Activated naive CD4-positive, alpha-beta T cell treated with anti-CD3 and anti-CD28 coated beads for 36 hours (primary cell): ENCODE measurements at places on chromosomes 4 and X. TPM values are rescaled to one million over a fixed set of nuclear protein-coding genes. Genes with fewer than 3 reads are reported as not detected.

DNA sequence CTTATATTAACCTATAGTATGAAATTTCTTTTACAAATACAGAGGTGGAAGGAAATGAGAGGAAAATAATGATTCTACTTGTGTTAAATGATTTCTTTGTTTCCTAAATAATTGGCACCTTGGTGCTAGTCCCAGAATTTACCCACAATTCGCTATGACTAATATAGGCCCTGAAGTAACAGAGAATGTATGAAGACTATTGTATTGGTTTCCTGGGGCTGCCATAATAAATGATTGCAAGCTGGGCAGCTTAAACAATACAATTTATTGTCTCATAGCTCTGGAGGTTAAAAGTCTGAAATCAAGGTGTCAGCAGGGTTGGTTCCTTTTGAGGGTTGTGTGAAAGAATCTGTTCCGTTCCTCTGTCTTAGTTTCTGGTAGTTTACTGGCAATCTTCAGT lies 74.8 kb upstream of the GPRIN3 start:
- no peaks in the 10 kb centered on the region for H3K36me3 ChIP-seq
- no peak overlapping the region for H3K27ac ChIP-seq
- no peak overlapping the region for H3K4me3 ChIP-seq
- no peaks in the 10 kb centered on the region for H3K27me3 ChIP-seq
- DNase-seq, result no peak

DNA sequence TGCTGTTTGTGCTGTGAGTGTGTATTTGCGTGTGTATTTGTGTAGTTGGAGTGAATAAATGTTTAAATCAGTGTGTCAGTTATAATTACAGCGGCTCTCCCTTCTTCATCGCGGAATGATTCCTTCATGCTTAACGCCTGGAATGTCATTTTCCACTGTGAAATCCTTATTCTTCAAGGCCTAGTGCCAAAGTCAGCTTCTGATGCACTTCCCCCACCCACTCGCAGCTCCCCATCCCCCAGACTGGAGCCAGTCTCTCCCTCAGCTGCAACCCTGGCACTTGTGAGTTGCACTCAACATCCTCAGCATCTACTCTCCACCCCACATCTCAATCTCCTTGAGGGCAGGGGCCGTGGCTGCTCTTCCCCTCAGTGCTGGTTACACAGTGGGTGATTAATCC lies 583.0 kb downstream of the BCOR start:
- no peaks in the 10 kb centered on the region for H3K36me3 ChIP-seq
- no peak for DNase-seq
- H3K27me3 ChIP-seq, result no peaks in the 10 kb centered on the region
- H3K4me1 ChIP-seq, result no peaks in the 10 kb centered on the region

- H3K4me3 ChIP-seq, result no peak overlapping the region
- H3K27me3 ChIP-seq, result no peaks in the 10 kb centered on the region
- H3K4me1 ChIP-seq, result peaks cover 17% of the 10 kb centered on the region
- no peak overlapping the region for H3K27ac ChIP-seq
- no peaks in the 10 kb centered on the region for H3K36me3 ChIP-seq
Observed at GRCh38 chrX:63735882-63736281, 49.1 kb downstream of the ARHGEF9 start.

GRCh38 chrX:7047951-7048350 lies 99.6 kb upstream of the STS start:
- no peaks in the 10 kb centered on the region for H3K27me3 ChIP-seq
- no peak overlapping the region for H3K27ac ChIP-seq
- no peak overlapping the region for H3K4me3 ChIP-seq
- no peaks in the 10 kb centered on the region for H3K4me1 ChIP-seq

Gene SOD3
- total RNA-seq, result not detected

Gene HMX1
- total RNA-seq, result not detected
